Activated T-helper 17 cell treated with anti-CD3 and anti-CD28 coated beads, Interleukin-2, amount 50 U/mL, for 72 hours (primary cell): ENCODE measurements at places on chromosomes 13 and 19.
A peak's percentile ranks its signal among the peaks of the same experiment; 100 is the strongest.

- peak; percentile 77 for ATAC-seq
Observed at GRCh38 chr19:15091918-15092753, 10.1 kb downstream of the OR1I1 start.

- ATAC-seq = no peak
Observed at GRCh38 chr13:78787190-78787589, 128.2 kb upstream of the OBI1 start.

DNA sequence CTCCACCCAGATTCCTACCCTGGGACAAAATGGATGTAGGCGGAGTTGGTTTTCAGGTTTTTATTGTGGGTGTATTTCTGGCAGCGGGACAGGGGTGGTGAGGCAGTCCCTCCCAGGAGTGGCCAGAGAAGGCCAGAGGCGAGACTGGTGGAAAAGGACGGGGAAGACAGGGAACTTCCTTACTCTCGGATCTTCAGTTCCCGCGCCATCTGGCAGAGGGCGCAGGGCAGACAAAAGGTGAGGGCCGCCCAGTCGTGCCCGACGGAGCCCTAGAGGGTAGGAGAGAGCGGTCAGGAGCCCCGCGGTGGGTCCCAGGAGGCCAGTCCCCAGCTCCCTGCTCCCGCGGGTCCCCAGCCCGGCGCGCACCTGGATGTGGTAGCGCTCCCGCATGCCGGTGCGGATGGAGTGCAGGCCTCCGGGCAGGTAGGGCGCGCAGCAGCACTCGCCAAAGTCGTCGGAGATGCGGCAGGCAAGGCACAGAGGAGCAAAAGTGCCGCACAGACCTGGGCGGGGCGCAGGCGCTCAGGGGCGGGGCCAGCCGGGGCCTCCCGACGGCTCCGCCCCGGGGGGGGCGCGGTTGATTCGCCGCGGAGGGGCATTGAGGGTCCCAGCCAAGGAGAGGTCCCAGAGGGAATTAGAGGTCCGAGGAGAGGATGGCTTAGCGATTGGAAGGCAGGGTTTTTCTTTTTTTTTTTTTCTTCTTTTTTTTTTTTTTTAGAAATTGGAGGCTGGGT lies 3.0 kb downstream of the CNFN start:
- ATAC-seq = peak; percentile 95

DNA sequence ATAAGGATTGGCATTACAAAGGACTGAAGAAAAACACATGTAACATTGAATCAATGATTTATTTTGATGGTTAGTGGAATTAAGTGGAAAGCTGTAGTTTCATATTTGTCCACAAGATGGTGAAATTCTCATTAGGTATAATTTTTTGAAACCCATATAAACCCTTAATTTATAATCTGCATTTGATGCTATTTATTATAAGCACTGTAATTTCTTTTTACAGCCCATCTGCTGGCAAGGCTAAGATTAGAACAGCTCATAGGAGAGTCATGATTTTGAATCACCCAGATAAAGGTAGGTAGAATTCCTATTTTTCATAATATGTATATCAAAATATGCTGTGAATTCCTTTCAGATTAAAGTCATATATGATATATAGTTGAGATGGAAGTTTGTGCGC lies 62.2 kb downstream of the DNAJC15 start:
- no peak for ATAC-seq

GRCh38 chr13:73945871-73946270 lies 188.3 kb downstream of the KLF12 start:
- ATAC-seq = no peak

DNA sequence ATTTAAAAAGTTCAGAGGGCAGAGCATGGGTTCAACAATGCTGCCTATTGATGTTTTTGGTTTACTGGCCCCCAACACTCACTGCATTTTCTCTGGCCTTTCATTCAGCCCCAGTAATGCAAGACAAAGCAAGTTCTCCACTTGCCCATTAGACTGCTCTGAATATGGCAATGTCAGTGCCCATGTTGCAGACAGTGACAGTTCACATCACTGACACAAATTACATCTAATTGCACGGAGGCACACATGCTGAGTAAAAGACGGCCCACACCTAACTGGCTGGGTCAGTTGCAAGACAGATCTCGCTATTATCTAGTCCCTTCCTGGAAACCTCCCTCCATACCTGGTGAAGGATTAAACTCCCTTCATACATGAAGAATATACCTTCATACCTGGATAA lies 54.0 kb downstream of the ENOX1 start:
- ATAC-seq = no peak

- no peak for ATAC-seq
Observed at GRCh38 chr13:98180092-98180491, 3.0 kb upstream of the RNF113B start.

GRCh38 chr19:38658462-38659306 lies 11.2 kb downstream of the ACTN4 start:
- ATAC-seq = no peak

DNA sequence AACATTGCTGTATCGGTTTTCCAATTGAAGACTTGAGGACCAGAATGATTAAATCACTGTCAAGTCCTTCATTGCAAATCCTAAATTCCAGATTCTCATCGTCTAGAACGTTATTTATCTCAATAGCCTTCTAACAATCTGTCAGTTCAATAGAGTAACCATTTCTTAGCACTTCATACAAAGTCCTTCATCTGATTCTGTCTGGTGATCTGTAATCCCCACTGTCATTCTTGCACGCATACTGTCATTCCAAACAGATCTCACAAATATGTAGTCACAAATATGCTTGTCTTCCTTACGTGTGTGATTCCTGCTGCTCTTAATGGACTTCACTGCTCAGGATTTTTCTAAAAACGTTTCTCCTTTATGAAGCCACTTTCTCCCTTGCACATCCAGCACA lies 1197.5 kb downstream of the EFNB2 start:
- ATAC-seq = no peak

- ATAC-seq = no peak
Observed at GRCh38 chr13:93926425-93926824, 553.1 kb downstream of the DCT start.

DNA sequence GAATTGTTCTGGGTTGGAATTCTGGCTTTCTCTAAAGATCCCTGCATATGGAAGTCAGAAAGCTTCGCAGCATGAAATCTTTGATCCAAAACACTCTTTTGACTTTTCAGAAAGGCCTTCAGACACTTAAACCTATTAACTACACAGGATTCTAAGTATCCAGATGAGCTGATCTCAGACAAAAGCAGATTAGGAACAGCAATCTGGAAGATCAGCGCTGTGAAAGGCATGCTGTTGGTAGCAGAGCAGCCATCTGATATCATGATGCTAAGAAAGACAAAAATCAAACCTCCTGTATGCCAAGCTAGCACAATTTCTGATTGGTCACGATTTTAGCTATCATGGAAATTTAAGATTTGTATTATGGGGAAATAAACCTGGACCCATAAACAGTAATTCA lies 589.9 kb downstream of the GPC5 start:
- ATAC-seq = no peak

DNA sequence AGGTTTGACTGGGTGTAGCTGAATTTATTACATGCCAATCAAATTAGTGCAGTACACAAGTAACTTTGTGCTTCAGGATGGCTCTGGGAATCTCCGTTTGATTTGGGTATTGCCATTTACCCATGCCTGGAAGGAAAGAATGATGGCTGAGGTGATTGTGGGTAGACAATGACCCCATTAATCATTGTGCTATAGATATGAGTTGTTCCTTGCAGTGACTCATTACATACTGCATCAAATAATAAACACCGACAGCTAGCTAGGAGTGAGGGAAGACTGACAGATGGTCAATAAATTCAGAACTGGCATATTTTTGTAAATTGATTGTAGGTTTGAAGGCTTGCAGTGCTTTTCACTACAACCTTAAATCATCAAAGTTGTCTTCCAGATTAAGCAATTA lies 1069.5 kb downstream of the DIAPH3 start:
- ATAC-seq = no peak

DNA sequence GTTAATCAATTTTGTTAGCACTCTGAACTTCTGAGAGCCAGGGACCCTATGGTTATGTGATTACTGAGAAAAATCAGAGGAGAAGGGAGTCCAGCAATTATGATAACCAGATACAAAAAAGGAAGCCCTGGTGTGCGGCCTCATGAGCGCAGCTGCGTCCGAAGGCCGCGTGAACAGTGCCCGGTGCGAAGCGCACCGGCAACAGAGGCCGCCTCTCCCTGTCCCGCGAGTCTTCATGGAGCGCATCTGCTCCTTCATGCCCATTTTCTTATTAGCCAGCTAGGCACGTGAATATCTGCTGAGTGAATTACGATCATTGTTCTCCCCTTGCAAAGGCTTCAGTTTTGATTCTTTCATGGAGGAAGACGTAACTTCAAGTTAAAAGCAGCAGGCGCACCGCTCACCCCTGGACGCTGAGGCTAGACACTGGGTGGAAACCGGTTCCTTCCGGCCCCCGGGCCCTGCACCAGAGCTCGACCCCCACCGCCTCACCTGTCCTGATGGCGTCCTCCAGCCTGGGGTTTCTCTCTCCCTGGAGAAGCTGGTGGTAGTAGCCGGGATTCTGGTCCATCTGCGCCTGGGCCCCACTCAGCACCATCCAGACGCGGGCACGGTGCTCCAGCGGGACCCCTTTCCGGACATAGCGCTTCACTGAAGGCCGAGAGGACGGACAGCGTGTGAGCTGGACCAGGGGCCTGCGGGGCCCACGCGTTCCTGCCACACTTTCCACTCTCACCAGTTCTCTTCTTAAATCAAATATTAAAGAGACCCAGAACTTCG lies 8.9 kb downstream of the GRTP1 start:
- no peak for ATAC-seq

- no peak for ATAC-seq
Observed at GRCh38 chr13:72379581-72379980, 347.8 kb downstream of the MZT1 start.

GRCh38 chr13:93216122-93216521 lies 10.5 kb upstream of the GPC6 start:
- no peak for ATAC-seq
